Femur (tissue), 1 donor: ENCODE measurements at places on chromosomes 6 and 20.

DNA sequence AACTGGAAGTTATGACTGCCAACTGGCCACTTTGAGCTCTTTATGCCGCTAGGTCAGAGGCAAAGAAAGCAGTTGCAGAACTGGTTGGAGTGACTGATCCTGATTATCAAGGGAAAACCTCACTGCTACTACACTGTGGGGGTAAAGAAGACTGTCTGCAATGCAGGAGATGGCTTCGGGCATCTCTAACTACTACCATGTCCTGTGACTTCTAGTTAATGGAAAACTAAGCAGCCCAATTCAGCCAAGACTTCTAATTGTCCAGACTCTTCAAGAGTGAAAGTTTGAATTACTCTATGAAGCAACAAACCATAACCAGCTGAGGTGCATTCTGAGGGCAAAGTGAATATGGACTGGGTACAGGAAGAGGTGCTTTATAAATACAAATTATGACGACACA lies 773.6 kb upstream of the SLC35B3 start:
- DNase-seq, result no peak

- no peak for DNase-seq
These were observed 726.4 kb downstream of the TENT5A start for GRCh38 chr6:81026041-81026553.

GRCh38 chr20:52127309-52127708 lies 64.3 kb downstream of the ZFP64 start:
- DNase-seq, result no peak

- DNase-seq, result no peak
These were observed 20.4 kb downstream of the PROCR start for GRCh38 chr20:35192118-35192872.

- no peak for DNase-seq
These were observed 90.7 kb downstream of the CDC5L start for GRCh38 chr6:44478158-44478557.

DNA sequence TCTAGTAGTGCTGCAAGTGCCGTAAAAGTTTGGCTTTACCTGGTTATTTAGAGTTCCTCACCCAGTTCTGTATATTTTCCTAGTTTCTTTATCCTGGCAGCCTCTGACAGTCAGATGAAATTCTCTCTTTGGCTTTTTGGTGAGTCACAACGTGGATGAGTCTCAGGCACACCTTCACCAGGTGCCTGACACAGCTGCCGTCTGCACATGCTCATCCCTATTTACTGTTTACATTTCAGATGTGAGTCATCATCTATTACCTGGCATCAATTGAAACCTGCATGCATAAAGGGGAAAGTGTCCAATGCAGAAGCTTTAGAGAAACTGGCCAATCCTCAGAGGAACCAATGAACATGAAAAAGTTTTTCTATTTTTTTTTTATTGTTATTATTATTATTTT lies 33.3 kb upstream of the ADGRF4 start:
- no peak for DNase-seq

DNA sequence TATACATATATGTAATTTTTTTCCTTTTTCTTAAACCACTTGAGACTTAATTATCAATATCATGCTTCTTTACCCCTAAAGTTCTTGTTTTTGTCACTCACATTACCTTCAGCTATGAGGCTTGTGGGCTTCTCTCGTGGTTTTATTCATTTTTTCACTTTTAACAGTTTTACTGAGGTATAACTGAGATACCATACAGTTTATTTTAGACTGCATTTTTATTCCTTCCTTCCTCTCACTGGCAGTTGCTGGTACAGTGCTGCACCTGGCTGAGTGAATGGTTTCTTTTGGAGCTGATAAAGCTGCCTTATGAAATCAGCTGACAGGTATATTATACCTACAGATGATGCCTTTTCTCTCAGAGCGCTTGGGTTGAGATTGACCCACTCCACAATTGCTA lies 54.4 kb downstream of the LRP11 start:
- DNase-seq, result no peak

DNA sequence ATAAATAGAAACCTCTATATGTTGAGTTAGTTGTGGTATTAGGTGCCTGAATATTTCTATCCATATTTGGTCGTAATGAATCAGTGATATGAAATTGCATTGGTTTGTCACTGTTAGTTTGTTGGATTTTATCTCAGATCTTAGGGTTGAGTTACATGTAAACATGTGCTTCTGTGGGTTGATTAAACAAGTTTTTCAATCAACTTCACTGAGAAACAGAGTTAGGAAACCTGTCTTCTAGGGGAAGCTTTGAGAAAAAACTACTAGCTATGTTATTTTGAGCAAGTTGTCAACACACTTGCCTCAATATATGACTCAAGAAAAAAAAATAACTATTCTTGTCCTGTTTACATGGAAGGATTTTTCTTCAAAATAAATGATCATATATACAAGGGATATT lies 14.8 kb upstream of the ADGB start:
- no peak for DNase-seq

GRCh38 chr6:42203183-42203582 lies 8.4 kb upstream of the GUCA1B start:
- no peak for DNase-seq

GRCh38 chr20:58141971-58142842 lies 86.2 kb downstream of the ANKRD60 start:
- DNase-seq, result no peak

DNA sequence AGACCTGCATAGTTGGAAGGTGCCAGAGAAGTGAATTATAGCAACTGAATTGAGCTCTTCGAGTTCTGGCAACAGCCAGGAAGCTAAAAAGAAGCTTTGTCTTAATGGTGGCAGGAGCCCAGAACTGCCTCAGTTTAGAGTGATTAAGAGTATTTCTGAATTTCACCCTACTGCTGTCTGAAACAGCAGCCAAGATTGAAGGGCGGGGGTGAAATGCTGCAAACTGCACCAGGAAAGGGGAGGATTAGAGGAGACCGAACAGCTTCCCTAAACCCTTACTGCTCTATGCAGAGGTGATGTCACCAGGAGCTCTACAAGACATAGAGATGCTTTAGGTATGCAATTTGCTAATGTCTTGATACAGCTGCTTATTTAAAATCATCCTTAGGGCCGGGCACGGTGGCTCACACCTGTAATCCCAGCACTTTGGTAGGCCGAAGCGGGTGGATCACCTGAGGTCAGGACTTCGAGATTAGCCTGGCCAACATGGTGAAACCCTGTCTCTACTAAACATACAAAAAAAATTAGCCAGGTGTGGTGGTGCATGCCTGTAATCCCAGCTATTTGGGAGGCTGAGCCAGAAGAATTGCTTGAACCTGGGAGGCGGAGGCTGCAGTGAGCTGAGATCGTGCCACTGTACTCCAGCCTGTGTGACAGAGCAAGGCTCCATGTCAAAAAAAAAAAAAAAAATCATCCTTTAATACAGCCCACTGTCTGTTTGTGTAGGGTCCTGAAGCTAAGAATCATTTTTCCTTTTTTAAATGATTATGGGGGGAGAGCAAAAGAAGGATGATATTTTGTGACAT lies 91.7 kb upstream of the IYD start:
- DNase-seq, result peak; percentile 35

DNA sequence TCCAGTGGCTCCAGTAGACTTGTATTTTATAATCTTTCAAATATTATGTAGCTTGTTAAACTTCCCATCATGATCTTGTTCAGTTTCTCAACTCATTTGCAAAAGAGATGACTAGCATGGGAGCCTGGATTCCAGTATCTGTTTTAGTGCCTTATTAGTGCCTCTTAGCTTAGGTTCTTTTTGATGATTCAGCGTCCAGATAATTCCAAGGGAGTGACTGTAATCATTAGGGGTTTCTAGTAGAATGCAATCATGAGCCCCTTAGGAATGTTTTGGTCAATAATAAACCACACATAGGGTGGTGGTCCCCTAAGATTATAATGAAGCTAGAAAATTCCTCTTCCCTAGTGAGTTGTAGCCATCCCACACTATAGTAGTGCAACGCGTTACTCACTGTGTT lies 7.0 kb downstream of the CD2AP start:
- no peak for DNase-seq

- DNase-seq, result peak; percentile 38
These were observed 27.8 kb downstream of the CCN2 start for GRCh38 chr6:131923356-131923755.

GRCh38 chr6:74069089-74069581 lies 373.1 kb downstream of the CD109 start:
- DNase-seq, result peak; percentile 75

DNA sequence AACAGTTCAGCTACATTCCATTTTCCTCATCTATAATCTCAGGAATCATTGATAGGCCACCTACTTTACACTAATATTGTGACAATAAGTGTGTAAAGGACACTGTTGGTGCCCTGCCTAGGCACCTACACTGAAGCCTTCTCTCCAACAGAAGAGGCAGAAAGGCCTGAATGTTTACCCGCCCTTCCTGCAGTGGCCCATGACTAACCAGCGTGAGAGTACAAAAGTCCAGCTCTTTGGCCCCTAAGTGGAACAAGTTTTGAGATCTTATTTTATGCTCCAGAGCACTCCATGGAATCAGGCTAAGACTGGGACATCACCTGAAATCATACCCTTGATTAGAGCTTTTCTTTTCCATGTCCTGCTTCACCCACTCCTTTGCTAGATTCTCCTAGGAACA lies 359.7 kb downstream of the ARHGAP18 start:
- DNase-seq, result no peak

- DNase-seq, result no peak
These were observed 33.8 kb upstream of the ZFAND3 start for GRCh38 chr6:37785663-37786270.

GRCh38 chr6:1536526-1537429 lies 72.9 kb upstream of the FOXC1 start:
- DNase-seq, result no peak

- no peak for DNase-seq
These were observed 6.7 kb downstream of the TTLL2 start for GRCh38 chr6:167331565-167331964.

DNA sequence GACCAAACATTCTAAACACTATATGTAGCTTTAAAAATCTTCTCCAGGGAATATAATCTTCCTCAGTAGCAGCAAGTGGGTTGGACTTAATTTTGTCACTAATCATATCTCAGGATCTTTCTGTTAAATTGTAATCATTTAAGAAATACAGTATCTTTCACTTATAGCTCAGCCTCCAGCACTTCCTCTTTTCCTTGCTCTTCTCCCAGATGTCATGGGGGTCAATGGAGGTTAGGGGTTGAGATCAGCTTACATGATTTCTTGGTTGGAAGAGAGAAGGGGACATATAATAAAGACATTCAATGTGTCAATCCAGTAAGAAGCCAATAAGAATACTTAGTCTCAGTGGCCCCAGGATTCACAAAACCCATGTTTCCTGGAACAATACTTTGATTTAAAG lies 15.7 kb upstream of the REPS1 start:
- DNase-seq, result no peak

- no peak for DNase-seq
These were observed 9.0 kb downstream of the CST9 start for GRCh38 chr20:23596579-23597250.

DNA sequence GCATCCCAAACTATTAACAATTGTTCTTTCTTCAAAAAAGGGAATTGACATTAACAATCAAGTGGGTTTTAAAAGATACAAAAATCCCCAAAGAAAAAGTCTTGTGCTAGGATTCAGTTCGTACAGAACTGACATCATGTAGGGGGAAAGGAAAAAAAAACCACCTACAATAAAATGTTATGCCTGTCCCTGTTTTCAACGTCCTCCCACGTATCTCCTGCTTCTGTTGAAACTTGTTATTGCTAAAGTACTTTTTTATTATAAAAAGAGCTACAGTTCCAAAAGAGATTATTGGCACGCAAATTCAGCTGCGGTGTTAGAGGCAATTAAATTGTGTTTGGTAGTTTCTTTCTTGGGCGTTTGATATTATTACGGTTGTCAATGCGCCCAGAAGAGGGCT lies 102.8 kb upstream of the PHACTR1 start:
- no peak for DNase-seq

GRCh38 chr20:49603209-49603627 lies 35.3 kb upstream of the PTGIS start:
- DNase-seq, result peak; percentile 79

DNA sequence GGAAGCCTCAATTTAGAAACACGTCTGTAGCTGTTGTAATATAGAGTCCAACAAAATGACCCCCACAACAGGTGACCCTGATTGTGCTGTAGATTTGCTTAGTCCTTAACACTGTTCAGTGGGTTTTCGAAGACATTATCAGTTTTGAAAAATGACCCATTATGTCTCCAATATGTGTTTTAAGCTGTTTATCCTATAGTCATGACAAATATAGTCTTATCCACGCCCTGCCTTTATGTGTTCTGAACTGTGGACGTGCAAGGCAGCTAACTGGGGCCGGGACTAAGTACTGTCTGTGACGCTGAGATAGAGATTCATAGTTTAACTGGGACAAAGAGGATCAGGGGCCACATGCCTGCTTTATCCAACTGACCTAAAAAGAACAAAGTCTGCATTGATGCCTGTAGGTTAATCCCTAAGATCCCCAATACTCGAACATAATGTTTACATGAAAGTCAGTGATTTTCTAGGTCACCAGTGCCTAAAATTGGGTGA lies 192.4 kb downstream of the CD83 start:
- no peak for DNase-seq

DNA sequence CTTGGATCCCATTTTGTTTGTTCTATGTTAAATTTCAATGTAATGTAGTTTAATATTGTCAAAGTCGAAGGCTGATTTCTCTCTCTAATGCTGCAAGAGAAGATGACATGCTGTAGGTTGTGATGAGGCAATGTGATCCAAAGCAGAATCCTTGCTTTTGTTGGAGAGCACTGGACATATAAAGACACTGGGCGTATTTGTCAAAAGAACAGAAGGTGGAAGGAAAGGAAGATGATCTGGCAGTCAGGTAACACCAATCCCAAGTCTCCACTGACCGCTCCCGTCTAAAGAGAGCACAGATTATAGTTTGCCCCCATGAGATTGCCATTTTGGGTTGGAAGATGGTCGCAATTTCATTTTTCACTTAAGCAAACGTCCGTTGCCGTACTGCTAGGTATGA lies 935 bp upstream of the RFX6 start:
- no peak for DNase-seq

DNA sequence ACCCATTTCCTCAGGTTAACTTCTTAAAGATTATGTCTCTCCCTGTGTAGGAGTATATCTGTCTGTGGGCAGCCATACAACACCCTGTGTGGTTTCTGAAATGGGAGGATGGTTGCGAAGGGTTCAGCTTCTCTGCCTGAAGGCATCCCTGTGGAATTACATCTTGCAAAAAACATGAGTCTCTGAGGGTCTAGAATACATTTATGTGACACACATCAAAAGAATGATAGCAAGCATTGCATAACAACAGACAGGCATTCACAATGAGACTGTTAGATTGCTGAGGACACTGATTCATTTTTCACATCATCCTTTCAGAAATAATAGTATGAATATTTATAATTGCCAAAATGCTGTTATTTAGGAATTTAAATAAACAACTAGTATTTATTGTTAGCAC lies 670.9 kb downstream of the HTR1B start:
- DNase-seq, result no peak

- DNase-seq, result no peak
These were observed 51.9 kb upstream of the XRN2 start for GRCh38 chr20:21251278-21251677.
